Tongue (tissue), 3 donors: ENCODE measurements at places on chromosomes 7 and 10.

DNA sequence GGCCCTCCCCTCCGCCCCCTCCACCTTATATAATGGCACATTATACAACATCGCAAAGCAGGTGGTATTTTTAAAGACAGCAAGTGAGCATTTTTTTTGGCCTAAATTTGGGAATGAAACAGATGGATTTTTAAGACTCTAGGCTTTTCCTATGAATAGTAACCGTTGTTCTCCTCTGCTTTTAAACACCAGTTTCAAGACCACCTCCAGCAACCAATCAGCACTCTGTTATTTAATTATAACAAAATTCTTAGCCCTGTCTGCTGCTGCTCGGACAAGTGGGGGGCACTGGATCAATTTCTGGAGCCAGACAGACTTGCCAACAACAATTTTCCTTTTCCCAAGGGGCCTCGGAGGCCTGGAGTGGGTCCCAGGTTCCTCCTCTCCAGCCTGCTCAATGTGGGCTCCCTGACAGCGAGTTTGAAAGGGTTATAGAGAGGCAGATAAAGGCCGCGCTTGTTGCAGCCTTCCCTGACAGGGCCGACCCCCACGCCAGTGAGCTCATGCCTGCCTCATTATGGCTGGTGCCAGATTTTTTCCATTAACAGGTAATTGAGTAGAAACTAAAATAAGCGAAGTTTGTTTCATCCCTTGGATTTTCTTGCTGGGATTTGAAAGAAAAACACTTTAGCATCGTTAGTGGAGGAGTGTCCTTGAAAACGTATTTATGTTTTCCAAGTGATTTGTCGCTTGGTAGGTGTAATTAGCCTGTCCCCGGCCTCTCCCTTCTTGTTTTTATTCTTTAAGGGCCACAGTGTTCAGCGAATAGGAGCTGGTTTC lies 227.3 kb downstream of the TCF7L2 start:
- DNase-seq = peak; percentile 74

- no peak for DNase-seq
Measured at GRCh38 chr7:22168129-22168634, 188.8 kb downstream of the RAPGEF5 start.

DNA sequence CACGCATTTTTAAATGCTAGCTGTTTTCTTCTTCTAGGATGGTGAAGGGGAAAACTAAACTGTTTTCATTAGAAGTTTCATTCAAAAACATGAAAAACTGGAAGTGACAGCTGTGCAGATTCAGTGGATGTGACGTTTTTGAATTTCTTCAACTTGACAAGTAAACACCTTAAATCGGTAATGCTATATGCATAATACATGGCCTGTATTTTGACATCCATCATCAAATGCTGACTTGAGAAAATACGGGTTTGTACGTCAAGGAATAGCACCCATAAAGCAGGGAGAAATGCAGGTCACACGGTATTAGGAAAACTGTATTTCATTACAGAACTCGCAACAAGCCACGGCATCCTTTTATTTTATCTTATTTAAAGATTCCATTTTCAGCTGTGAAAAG lies 720.5 kb downstream of the KCNMA1 start:
- no peak for DNase-seq

DNA sequence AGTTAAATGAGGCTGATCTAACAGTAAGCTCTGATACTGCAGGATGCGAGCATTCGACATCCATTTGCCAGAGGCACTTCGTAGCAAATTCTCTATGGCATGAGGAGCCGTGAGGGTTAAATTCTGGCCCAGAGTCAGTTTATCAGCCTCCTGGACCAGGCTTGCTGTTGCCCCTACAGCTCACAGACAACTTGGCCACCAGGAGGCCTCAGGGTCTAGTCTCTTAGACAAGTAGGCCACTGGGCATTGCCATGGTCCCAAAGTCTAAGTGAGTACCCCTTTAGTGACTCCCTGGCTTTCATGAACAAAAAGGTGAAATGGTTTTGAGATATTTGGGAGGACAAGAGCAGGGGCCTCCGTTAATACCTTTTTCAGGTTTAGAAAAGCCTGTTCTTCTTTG lies 178.0 kb upstream of the MBL2 start:
- DNase-seq = no peak

DNA sequence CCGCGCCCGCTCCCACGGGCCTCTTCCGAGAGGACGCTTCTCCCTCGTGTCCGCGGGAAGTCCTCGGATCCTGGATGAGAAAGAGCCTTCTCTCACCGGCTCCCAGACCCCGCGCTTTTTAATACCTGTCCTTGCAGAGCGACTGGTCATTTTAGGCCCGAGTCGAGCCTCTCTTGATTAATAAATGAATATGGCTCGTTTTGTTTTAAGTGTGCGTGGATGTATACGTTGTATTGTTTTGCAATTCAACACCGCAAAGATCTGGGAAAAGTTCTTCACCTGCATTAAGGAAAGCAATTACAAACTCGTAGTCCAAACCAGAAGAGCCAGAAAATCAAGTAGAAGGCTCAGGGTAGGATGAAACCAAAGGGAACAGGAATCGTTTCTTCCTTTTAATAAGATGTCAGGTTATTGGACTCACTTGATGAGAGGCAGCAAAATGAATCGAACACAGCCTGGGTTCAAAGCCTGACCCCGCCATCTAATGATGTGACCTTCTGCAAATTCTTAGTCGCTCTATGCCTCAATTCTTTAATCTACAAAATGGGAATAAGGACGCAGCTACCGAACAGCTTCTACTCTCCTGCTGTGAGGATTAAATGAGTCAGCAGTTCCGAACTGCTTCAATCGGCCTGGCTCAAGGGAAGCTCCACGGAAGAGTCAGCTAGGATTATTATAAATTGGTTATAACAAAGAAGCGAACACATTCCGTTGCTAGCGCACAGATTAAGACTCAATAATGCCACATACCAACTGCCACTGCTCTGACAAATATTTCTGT lies 277.8 kb upstream of the NEBL start:
- DNase-seq = peak; percentile 41

GRCh38 chr7:43721193-43721806 lies 8.0 kb downstream of the COA1 start:
- DNase-seq = peak; percentile 82

DNA sequence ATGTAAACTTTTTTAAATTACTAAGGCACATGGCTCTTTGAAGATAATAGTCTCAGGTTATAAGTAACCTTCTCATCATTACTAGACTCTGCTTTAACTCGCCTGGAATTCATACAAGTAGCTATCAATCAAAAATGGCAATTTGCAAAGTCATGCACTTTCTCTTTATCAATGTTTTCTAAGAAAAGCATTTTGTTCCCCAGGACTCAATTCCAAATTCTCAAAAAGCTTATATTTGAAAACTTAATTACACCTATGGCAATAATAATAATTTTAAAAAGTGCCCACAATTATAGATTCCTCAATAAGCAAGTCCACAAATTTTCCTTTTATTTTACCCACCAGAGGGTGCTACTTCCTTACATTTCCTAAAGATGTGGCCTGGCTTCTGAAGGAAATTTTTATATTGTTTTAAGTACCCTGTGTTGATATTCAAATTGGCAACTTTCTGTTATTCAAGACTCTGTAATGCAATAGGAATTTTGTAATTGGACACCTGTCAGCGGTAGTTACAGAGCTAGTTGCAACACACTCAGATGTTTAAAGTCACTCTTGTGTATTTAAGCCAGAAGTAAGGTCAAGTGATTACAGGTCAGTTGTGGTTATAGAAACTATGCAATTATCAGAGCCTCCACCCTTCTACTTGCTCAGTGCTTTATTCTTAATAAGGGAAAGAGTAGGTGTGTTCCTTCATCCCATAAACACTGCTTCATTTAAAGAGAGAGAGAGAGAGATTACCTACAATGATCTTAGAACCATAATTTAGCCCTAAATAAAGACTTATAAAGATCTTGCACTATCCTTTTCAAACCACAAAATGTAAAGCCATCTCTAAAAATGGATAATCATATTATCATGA lies 47.1 kb upstream of the HYAL4 start:
- DNase-seq = peak; percentile 68

GRCh38 chr7:30771880-30772425 lies 736 bp downstream of the MINDY4 start:
- peak; percentile 26 for DNase-seq

DNA sequence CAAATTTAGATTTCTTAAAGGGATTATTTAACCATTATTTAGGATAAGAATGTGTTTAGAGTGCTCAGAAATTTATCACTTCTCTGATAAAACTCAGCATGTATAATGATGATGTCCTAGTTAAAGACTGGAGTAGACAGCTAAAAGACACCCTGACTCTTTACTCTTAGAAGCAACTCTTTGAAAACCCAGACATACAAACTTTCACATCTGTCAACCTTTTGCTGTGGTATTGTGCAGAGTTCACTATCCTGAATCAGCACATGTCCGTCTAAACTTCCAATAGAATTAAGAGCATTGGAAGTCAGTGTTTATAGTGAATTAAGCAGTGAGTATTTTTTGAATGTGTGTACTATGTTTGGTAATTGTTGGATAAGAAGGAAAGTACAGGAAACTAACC lies 24.9 kb downstream of the ZNRF2 start:
- no peak for DNase-seq
